NCI-H1417 treated with DMSO at 0.1 percent for 48 hours (cell line): ENCODE measurements at places on chromosomes 3 and 15.
A peak's percentile ranks its signal among the peaks of the same experiment; 100 is the strongest.

DNA sequence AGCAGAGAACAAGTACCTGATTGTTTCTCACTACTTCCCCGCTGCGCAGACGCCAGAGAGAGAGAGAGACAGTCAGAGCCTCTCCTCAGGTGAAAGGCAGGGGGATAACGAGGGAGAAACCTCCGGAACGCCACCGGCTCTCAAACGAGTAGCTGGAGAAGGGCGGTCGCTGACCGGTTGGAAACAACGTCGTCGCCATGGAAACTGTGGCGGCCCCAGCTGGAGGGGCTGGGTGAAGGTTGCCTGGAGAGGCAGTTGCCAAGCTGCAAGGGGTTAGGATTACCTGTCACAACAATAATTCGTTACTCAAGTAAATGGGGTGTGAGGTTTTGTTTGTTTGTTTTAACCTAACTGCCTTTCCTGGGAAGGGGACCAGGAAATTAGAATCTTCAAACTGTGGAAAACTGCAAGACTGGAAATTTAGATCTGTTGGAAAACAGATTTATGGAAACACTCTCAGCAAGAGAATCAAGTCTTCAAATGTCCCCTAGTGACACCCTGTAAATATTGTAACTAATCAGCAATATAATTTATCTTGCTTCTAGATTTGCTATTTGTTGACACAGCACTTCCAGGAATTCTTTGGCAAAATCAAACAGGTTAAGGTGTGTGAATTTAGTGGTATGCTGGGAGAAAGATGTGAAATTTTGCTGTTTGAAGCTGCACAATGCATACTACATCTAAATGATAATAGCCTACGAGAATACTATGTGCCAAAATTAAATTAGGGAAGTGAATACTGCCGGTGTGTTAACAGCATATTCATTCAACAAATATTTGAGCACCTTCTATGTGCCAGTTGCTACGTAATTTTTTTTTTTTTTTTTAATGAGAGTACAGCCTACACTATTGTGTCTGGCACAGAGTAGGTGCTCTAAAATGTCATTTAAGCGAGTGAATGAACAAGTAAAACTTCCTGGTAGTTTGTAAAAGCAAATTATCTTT, at the start of gene DNAH12:
TSS of gene DNAH12 (minus strand) at position 164 of the 945 bp plus-strand sequence. CDS start 1,474 bp downstream, outside the sequence.
- DNase-seq: peak; percentile 50

DNA sequence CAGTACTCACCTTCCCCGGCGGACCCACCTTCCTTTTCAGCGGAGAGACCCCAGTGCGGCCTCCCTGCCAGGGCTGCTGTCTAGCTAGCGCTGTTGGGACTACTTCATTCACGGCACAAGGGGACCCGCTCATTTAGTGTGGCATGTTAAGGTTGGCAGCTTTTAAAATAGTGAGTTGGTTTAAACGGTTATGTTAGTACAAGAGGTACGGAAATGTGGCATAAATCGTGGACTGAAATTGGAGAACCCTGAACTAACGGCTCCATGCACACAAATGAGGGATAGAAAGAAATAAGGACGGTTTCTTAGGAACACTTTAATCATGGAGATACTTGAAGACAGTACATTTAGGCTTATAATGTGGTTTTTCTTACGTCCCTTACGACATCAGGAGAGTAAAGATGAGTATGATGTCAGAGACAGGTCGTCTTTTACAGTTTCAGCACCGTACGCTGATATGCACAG, 752 bp downstream of the CEP63 start:
- no peak for DNase-seq

DNA sequence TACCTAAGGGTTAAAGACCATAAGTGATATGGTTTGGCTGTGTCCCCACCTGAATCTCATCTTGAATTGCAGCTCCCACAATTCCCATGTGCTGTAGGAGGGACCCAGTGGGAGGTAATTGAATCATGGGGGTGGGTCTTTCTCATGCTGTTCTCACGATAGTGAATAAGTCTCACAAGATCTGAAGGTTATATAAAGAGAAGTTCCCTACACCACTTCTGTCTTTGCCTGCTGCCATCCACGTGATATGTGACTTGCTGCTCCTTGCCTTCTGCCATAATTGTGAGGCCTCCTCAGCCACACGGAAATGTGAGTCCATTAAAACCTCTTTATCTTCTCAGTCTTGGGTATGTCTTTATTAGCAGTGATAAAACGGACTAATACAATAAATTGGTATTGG, 75.0 kb upstream of the CADPS start:
- DNase-seq: no peak

GRCh38 chr3:10952525-10952924, 40.0 kb upstream of the SLC6A1 start:
- no peak for DNase-seq

- no peak for DNase-seq
Measured at GRCh38 chr3:117656391-117656790, 946.8 kb downstream of the TUSC7 start.

DNA sequence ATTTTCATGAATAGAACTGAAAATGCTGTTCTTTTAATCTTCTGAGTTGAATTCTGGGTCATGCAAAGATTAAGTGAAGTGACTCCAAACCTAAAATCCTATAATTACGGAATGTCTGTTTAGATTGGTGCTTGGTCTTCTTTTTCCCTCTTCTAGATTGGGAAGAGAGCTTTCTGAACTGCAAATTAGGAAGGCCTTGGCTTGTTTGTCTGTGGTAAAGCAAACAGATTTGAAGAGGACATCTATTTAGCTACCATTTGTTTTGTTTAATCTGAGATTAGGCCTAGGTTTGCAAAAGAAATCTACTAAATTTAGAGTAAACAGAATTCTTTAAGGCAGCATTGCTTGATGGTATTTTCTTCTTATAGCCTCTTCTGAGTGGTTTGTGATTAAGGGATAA, 23.5 kb downstream of the PAQR9 start:
- no peak for DNase-seq

DNA sequence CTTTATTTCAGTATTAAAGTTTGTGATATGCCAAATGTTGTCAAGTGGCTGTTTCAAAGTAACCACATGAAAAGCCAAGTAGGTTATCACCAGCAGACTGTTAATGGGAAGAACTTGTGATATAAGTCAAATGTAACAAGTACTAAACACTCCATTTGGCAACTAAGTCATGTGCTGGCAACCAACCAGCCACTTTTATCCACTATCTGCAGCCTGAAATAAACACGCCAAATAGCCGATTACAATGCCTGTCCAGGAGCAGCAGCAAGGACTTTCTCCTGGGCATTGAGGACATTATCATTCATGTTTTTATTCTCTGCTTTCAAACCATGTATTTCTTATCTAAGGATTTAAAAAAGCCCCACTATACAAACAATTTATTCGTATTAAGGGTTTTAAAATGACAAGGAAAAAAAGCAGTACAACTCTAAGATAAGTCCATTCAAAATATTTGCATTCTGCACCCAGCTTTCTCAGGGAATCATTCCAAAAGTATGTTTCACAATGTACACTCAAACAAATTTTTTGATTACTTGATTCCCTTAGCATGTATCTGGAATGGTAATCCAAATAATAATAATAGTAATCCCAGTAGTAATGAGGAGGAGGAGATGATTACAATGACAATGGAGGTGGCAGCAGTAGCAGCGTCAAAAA, 448.6 kb downstream of the ERC2 start:
- no peak for DNase-seq

- no peak for DNase-seq
Measured at GRCh38 chr3:9316881-9317361, 45.9 kb upstream of the THUMPD3 start.

DNA sequence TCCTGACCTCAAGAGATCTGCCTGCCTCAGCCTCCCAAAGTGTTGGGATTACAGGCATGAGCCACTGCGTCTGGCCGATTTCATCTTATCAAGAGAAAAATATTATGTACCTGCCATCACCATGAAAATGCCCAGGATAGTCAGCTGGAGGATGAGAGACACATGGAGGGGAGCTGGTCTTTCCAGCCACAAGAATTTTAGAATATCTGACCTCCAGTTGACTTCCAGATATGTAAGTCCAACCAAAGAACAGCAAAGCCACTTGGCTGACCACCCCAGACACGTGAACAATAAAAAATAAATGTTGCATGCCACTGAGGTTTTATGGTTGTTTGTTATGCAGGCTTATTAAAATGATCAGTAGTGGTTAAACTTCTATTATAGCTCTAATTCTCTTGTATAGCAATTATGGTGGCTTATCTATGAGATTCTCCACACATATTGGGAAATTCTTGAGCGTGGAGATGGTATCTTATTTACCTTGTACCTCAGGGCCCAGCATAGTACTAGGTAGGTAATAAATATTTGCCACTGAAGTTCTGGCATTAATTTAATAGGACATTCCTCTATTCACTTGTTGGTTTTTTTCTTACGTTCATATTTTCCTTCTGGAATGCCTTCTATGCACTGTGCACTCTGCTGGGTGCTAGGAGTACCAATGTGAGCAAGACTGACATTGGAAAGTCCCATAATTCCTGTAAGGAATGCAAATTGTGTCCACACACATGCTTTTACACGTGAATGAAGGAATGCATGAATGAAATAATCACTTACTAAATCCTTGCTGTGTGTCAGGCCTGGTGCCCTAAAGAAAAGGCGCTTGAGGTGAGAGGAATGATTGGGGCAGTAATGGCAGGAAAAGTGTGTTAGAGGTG, 77.6 kb downstream of the EDEM1 start:
- DNase-seq: no peak

DNA sequence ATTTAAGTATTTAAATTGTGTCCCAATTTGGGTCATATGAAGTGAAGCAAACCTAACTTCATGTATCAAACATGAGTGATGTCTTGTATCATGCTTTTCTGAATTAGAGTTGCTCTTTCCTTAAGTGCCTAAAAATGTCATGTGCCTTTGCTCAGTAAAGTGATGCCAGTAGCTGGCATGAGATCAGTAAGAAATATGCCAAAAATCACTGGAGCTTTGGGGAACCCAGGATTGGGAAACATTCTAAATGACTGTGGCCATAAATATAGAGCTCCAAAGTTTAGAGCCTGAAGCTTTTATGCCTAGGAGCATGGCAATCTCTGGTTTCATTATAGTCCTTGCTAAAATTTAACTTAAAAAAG, 33.8 kb downstream of the RBMS3 start:
- DNase-seq: no peak

- no peak for DNase-seq
Measured at GRCh38 chr15:98901434-98902072, 106.0 kb downstream of the PGPEP1L start.

DNA sequence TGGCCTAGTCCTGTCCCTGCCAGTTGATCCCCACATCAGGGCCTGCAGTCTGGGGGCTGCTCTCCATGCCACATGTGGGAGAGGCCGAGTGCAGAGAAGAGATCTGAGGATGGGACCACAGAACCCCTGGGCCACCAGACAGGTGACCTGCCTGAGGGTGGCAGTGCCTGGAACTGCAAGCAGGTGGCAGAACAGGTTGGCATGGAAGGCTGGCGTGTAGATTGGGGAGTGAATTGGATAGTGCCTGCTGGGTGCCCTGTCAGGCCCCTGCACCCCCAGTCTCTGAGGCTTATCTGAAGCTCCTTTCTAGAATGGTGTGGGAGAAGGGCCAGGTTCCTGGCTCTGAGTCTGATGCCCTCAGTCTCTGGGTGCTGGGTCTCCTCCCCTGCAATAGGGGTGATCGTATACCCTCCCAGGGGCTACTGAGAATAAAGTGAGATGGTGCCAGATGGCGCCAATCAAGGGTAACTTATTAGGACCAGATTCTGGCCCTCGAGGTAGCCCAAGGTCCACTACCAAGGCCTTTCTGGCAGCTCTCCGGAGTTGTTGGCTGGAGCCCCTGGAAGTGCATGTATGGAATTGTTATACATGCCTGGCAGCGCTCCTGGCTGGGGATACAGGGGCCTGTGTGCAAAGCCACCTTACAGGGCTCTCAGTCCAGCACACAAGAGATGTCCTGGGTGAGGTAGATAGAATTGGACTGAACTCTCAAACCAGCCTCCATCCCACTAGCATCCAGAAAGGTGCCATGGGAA, 15.7 kb downstream of the C3orf18 start:
- no peak for DNase-seq

DNA sequence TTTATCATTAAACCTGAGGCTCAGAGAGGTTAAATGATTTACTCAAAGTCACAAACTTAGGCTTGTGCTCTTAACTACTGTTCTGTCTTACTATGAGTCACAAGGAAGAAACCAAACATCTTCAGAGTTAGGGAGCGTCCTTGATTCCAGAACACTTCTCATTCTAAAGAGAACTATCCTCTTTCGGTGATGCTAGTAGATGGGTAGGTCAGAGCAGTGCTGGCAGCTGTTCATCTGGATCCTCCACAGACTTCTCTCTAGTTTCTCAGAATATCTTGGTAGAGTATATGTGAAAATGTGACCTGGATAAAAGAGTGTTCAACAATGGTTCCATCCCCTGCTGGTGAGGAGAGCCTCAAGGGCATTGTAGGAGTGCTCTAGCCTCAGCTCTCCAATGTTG, 3.3 kb downstream of the ARL6IP5 start:
- DNase-seq: no peak

DNA sequence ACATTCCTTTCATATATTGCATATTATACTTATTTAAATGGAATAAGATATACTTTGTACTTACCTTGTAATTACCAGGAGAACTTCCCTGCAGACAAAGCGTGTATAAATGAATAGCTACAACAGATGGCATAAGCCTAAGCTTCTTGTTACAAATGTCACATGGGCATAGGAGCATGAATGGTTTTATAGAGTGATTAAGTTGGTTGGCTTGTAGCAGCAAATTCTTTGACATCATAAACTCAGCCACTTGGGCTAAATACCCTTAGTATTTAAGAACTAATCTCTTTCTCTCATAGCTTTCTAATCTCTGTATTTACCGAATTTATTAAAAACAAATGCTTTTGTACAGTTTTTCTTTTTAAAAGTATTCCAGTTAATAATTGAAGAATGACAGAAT, at the start of gene UBAP1L:
TSS of gene UBAP1L (minus strand) at position 115 of the 400 bp plus-strand sequence. CDS start 8,985 bp downstream, outside the sequence.
- DNase-seq: no peak

- no peak for DNase-seq
Measured at GRCh38 chr15:66284271-66284670, 9.1 kb upstream of the DIS3L start.

GRCh38 chr3:15269091-15269989, 63.0 kb downstream of the SH3BP5 start:
- no peak for DNase-seq

DNA sequence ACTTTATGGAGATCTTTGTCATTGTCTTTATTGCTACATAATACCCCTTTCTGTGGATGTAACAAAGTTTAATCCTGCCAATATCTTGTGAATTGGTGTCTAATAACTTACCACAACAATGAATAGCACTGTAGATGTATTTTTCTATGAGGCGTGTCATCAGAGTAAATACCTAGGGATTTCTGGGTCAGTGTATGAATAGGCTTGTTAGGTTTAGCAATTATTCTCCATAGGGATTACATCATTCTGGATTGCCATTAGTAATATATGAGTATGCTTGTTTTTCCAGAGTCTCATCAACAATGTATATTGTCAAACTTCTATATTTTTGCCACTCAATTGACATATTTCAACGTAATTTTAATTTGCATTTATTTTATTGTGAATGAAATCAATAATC, 67.9 kb downstream of the UNC13C start:
- DNase-seq: no peak

- no peak for DNase-seq
Measured at GRCh38 chr15:95559875-95560394, 770.6 kb upstream of the NR2F2 start.

- DNase-seq: no peak
Measured at GRCh38 chr3:114323546-114324254, 29.9 kb downstream of the TIGIT start.

GRCh38 chr3:120350401-120350941, 1.3 kb upstream of the LRRC58 start:
- DNase-seq: no peak

- DNase-seq: no peak
Measured at GRCh38 chr3:143331350-143331749, 211.8 kb downstream of the CHST2 start.
